Fibroblast of upper back skin (primary cell): ENCODE measurements at places on chromosomes 1 and 21.

GRCh38 chr1:10813799-10814198 lies 17.4 kb upstream of the CASZ1 start:
- no peak for DNase-seq

DNA sequence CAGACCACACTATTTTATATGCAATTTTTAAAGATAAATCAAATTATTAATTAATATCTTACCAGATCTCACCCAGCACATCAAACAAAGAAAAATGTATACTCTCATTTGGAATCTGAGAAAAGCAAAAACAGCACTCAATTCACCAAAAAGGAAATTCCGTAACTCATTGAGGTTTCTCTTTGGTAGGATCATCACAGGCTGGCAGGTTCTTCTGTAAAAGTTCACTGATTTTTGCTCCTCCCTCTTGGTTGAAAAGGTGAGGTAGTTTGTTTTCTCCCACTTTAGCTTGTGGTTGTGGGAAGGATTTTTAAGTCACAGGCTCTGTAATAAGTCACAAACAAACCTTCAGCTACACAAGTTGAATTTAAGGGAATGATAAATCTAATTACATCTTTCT lies at the start of gene LIPI:
LIPI (minus strand) TSS at position 218 of the 400 bp plus-strand sequence; CDS start at position 108, 110 bp downstream.
- no peak for DNase-seq

DNA sequence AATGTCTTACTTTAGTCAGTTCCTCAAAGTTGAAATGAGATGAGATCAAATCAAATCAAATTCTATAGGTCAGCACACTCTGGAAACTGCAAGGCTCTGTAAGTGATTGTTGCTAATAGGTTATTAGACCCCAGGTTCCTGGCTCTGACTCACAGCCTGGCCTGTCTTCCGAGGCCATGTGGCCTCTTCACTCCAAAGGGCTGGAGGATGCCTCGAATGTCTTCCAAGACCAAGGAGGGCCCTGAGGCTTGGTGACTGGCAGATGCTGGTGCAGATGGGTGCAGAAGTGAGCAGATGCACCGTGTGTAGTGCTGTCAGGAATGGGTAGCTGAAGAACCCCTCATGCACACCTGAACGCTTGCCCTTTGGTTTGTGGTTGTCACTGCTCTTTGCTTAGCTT lies 113.4 kb downstream of the MAB21L3 start:
- DNase-seq = no peak

GRCh38 chr1:245686006-245686405 lies 531.2 kb downstream of the KIF26B start:
- no peak for DNase-seq

- DNase-seq = peak; percentile 70
Observed at GRCh38 chr1:71667216-71667615, 586.4 kb upstream of the ZRANB2 start.

DNA sequence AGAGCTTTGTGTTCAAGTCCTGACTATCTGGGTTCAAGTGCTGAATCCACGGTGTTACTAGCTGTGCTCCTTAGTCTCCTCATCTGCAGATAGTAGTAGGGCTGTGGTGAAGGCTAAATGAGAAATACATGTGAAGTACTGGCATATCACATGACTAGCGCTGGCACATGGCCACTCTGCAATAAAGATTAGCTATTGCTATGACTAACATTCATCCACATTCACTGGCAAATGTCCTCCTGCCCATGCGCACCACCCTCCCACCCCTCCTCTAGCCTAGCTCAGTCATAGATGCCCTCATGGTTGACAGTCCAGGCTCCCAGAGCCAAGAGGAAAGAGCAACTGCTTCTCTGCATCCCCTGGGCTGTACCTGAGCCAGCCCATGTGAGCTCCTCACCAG lies 8.5 kb upstream of the COL8A2 start:
- peak; percentile 95 for DNase-seq

GRCh38 chr1:246566813-246567645 lies 773 bp downstream of the CNST start:
- DNase-seq = peak; percentile 87

DNA sequence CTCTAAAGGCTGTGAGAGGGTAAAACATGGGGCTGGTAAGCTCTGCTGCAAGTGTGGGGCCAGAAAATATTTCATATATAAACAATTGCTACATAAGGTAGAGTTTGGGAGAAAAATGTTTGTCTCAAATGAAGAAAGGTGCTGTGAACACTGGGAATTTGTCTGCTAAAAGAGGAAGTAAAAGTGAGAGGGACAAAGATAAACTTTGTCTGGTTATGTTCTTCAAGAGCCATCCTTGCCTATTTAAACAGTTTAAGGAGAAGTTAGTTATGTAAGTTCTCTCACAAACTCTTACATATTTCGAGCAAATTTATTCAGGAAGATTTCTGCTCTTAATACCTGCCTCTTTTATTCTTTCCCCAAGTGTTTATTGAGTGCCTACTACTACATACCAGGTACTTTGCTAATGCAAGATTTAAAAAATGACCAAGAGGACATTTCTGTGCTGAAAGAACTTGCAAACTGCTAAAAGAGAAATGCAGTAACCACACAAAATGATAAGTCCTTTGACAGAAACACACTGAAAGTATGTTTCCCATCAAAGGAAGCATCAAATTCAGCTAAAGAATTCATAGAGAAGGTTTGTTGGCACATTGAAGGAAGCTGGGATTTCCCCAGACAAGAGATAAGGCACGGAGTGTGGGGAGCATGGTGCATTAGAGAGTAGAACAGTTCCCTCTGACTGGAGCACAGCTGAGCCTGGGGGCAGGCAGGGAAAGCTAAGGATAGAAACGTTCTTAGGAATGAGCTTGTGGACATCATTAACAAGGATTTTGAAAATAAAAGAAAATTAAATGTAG lies 549.1 kb downstream of the PTBP2 start:
- DNase-seq = peak; percentile 27

DNA sequence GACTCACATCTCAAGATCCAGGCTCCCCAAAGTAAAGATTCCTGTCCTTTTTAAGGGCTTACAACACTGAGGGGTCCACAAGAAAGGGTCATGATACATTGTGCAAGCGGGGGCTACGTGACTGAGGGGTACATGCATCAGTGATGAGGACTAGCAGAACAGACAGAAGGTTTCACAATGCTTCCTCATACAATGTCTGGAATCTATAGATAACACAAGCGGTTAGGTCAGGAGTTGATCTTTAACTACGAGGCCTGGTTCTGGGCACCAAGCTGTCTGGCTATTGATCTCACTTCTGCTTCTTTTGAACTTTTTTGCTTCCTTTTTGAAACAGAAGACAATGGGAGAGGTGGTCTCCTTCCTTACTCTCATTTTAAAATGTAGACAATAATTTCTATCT lies 718.6 kb downstream of the AMY1C start:
- DNase-seq = no peak

DNA sequence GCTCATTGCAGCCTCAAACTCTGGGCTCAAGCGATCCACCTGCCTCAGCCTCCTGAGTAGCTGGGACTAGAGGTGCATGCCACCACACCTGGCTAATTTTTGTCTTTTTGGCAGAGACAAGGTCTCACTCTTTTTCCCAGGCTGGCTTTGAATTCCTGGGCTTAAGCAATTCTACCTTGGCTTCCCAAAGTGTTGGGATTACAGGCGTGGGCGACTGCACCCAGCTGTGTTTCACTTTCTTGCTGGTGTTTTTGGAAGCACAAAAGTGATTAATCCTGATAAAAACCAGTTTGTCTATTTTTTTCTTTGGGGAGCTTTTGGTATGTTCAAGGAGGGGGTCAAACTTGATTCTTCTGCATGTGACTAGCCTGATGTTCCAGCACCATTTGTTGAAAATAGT lies 19.3 kb downstream of the RNF11 start:
- DNase-seq = no peak

- DNase-seq = no peak
Observed at GRCh38 chr1:219109424-219110018, 64.2 kb upstream of the LYPLAL1 start.

DNA sequence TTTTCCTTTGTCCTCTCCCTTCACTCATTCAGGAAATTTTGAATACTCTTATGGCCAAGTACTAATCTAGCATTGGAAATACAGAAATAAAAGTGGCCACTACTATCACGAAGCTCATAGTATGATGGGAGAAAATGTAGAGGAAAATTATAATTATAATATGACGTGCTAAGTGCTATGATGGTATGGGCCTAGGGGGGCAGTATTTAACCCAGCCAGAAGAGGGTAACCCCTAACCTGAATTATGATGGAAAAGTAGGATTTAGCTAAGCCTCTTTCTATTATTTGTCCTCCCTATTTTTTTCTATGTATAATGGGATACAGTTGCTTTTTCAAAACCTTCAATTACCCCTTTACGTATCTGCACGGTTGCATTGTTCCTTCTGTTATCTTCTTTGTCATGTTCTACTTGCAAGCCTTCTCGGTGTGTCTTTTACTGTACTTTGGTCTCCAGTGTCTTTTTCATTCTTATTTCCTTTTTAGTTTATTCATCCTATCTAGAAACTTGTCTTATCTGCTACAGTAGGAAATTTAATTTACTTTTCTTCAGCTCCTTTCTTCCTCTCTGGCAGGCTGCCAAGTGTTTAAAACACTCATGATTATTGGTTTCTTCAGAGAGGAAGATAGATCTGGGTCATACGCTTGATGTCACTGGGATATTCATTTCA lies 88.8 kb upstream of the GPR52 start:
- no peak for DNase-seq
